ENCODE measurements at places on chromosomes 6 and 20. TPM values are rescaled to one million over a fixed set of nuclear protein-coding genes. Genes with fewer than 3 reads are reported as not detected.

PCSK2 gene
- 0.73 TPM for total RNA-seq

TNNC2 gene
- not detected for total RNA-seq

ADGRF4 gene
- not detected for total RNA-seq

RSPO4 gene
- not detected for total RNA-seq

MEI4 gene
- total RNA-seq: not detected

MRPS26 gene
- 69.3 TPM for total RNA-seq

BANF2 gene
- not detected for total RNA-seq

ESR1 gene
- total RNA-seq: 0.33 TPM

AP5S1 gene
- 23.6 TPM for total RNA-seq

ESF1 gene
- 6.5 TPM for total RNA-seq

ZBTB12 gene
- 1.8 TPM for total RNA-seq

All from melanocyte of skin (primary cell).